ENCODE measurements at places on chromosomes 2 and 18.

- peak; percentile 72 for DNase-seq
Observed at GRCh38 chr18:25862881-25863600, 227.4 kb downstream of the SS18 start.

- DNase-seq: no peak
Observed at GRCh38 chr18:78893281-78894032, 86.2 kb upstream of the SALL3 start.

DNA sequence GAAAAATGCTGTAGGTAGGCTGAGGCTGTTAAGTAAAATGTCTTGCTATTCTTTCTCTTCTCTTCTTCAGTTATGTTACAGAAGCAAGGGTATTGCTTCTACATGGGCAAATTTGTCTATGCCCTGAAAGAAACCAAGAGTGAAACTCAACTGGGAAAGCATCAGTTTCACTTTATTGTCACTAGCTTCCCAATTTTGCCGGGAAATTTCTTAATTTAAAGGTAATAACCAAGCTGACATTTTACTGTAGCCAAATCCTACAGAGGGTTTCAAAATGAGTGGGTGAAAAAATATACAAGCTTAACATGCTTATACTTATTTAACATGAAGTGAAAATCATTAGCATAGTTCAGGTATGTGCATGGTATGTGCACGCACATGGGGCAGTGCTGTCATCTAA is 3.2 kb downstream of the TANK start:
- DNase-seq: no peak

DNA sequence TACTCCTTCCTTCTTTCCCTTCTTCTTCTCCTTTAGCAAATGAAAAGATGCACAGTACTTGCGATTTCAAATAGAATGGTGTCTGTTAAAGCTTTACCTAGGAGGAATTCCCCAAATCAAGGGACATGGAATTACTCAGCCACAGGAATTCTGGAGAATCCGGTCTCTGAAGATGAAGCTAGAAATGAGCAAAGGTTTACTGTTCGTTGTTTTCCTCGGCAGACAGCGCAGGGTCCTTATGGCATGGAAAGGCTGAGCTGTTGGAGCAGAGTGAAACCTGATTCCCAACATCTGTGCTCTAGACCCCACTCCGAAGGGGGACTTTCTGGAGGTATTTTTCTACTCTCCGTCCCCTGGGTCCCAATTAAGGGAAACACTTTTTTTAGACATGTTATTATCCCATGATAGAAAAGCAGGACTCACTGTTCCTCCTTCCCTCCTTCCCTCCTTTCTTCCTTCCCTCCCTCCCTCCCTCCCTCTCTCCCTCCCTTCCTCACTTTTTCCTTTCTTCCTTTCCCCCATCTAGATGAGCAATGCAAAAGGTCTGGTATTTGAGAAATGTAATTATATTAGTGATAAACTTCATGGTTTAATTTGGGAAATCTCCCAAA is 47.1 kb downstream of the CDCA7 start:
- peak; percentile 28 for DNase-seq

- peak; percentile 97 for DNase-seq
Observed at GRCh38 chr2:234135750-234136221, 85.3 kb downstream of the SPP2 start.

DNA sequence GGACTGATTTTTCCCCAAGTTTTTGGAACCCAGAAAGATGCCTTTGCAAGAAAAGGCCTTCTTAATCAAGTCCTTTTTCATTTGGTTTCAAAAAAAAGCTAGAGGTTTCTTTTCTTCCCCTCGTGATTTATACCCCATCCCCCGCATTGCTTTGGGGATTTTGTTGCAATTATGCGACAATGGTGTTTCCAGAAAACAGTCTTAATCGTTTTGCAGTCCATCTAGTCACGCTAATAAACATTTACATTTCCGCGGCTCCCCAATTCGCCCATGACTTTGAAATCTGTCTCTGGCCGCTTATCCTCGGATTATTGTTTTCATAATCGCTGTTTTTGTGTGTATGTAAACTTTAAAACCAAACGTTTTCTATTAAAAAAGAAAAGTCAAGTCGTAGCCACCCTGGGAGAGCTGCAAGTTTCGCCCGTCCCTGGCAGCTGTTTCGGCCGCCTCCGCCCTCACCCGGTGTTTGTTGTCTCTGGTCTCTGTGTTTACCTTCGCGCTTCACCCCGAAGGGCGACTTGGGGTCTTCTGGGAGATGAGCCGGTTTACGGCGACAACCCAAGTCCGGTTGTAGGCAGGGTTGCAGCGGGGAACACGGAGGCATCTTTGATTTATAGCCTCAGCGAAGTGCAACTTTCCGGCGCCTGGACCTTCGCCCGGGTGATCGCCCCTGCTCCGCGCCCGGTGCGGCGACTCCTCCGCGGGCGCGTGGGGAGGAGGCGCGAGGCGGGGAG is 667 bp downstream of the SP9 start:
- DNase-seq: no peak

DNA sequence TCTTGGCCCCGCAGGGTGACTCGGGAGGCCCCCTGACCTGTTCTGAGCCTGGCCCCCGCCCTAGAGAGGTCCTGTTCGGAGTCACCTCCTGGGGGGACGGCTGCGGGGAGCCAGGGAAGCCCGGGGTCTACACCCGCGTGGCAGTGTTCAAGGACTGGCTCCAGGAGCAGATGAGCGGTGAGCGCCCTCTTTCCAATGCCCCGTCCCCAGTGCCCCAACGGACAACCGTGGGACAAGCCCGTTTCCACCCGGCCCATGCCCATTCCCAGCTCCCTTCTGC is 2.6 kb upstream of the CHRND start:
- no peak for DNase-seq

- DNase-seq: no peak
Observed at GRCh38 chr18:58344080-58344670, 284.7 kb downstream of the ALPK2 start.

DNA sequence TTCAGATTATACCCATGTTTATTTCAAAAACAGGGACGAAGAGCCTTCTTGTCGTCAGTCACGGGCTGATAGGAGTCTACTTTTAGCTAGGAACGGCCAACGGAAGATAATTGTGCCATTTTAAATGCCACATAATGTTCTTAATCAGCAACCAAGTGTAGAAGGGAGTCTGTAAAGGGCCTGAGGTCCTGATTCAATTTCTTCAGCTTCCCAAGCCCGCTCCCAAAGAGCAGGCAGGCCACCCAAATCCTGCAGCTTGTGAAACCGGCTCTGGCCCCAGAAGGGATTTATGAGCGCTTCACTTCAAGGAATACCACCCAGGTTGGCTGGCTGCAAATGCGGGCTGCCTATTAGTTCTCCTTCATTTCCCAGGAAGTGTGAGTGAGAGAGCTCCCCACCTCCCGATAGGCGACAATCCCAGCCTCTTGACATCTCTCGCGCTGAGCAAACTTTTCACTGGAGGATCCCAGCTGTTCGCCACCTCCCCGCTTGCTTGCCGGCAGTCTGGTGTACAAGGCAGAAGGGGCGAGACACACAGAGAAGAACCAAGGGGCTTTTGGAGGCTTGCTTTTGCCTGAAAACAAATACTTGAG is 272.9 kb downstream of the CDH20 start:
- peak; percentile 85 for DNase-seq

DNA sequence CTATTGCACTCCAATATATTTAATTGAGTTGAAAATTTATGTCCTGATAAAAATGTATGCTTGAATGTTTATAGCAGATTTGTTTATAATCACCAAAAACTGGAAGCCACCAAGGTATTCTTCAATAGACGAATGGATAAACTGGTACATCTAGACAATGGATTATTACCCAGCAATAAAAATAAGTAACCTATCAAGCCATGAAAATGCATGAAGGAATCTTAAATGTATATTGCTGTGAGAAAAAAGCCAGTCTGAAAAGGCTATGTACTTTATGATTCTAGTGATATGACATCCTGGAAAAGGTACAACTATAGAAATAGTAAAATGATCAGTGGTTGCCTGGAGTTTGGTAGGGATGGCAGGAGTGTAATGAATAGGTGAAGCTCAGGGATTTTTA is 580.7 kb downstream of the DCC start:
- DNase-seq: no peak

All from RPMI7951 (cell line).